ENCODE measurements at places on chromosomes 1 and 21.

GRCh38 chr1:206050655-206051235 is 2.2 kb upstream of the RHEX start:
- DNase-seq, result no peak

DNA sequence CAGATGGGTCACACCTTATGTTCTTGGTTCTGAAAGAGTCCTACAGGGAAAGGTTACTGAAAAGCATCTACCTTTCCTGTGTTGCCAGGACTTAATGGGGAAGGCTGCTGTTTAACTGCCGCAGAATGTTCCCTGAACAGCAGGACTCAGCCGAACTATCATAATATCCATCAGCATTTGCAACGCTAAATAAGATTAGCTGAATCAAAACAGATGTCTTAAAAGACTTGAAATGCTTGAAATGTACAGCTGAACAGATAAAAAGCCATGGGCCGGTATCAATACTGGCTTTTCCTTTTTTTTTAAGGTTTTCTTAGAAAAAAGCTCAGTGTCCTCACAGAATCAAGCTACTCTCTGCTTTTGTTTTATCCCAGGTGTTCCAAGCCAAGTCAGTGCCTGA is 19.7 kb upstream of the ATP13A2 start:
- DNase-seq, result no peak

DNA sequence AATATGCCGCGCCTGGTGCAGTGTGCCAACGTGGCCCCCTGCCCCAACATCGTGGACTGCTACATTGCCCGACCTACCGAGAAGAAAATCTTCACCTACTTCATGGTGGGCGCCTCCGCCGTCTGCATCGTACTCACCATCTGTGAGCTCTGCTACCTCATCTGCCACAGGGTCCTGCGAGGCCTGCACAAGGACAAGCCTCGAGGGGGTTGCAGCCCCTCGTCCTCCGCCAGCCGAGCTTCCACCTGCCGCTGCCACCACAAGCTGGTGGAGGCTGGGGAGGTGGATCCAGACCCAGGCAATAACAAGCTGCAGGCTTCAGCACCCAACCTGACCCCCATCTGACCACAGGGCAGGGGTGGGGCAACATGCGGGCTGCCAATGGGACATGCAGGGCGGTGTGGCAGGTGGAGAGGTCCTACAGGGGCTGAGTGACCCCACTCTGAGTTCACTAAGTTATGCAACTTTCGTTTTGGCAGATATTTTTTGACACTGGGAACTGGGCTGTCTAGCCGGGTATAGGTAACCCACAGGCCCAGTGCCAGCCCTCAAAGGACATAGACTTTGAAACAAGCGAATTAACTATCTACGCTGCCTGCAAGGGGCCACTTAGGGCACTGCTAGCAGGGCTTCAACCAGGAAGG is 4.3 kb downstream of the GJB3 start:
- DNase-seq, result no peak

DNA sequence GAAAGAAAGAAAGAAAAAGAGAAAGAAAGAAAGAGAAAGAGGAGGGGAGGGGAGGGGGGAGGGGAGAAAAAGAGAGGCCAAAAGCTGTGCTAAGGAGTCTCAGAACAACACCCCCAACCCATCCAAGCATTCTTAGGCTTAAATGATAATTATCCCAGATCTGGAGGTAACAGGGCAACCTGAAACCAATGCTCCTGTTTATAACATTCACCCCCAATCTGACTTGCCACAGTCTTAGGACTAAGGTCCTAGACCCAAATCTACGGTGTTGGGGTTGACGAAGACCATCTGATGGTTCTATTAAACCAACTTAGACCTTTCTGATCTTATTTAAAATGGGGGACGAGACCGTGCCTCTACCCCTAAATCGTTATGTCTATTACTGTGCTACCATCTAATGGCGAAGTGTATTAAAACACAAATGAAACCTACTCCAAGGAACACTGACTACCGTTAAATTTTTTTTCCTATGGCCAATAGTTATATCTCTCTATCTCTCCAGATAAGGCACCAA is 119.3 kb upstream of the CDC42BPA start:
- DNase-seq, result no peak

- no peak for DNase-seq
Observed at GRCh38 chr1:201353186-201353940, 24.1 kb downstream of the TNNT2 start.
